ENCODE measurements at places on chromosomes 16 and 17.
A peak's percentile ranks its signal among the peaks of the same experiment; 100 is the strongest.

DNA sequence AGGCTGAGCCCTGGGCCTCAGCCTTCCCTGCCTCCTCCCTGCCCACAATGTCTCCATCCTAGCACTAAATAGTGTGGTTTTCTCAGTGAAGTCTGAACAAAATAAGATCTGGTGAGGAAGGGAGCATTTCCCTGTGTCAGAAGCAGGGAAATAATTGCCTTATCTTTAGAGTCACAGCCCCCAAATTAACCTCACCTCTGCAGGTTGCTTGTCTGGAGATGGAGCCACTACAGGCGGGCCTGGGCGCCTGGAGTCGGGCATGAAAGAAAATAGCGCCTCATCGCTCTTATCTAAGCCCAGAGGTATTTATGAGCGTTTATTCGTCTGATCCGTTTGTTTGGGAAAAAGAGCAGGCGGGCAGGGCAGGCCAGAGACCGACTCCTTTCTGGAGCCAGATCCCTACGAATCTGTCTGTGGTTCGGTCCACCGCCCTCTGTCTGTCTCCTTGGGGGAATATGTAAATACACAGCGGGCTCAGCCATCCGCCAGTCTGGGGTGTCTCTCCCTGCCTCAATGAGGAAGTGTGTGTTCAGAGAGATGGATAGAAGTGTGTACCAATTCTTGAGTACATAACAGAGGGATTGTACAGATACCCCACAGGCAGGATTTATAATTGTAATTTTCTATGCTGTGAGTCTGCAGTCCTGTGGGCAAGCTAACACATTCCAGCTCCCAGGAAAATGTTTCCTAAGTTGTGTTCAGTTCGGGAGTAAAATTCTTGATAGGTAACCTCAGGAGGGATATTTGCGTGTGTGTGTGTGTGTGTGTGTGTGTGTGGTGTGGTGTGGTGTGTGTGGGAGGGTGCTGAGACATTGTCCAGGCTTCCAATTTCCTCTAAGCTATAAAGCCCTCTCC lies 4.3 kb downstream of the HOXB6 start:
- DNase-seq: peak; percentile 97

- no peak for DNase-seq
Measured at GRCh38 chr17:49461580-49461979, 33.5 kb upstream of the NGFR start.

DNA sequence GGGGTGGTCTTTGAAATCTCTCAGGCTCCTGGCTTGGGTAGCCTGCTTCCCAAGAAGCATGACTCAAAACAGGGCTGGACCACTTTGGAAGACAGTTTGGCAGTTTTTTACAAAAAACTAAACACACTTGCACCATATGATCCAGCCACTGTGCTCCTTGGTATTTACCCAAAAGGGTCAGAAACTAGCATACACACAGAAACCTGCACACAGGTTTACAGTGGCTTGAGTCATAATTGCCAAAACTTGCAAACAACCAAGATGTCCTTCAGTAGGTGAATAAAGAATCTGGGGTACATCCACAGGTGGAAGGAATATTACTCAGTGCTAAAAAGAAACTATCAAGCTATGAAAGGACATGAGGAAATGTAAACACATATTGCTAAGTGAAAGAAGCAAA lies 323.2 kb upstream of the CDH5 start:
- DNase-seq: peak; percentile 4

- no peak for DNase-seq
Measured at GRCh38 chr17:15411384-15412198, 55.8 kb downstream of the CDRT4 start.

GRCh38 chr17:79562931-79563210 lies 48.0 kb downstream of the RBFOX3 start:
- no peak for DNase-seq

DNA sequence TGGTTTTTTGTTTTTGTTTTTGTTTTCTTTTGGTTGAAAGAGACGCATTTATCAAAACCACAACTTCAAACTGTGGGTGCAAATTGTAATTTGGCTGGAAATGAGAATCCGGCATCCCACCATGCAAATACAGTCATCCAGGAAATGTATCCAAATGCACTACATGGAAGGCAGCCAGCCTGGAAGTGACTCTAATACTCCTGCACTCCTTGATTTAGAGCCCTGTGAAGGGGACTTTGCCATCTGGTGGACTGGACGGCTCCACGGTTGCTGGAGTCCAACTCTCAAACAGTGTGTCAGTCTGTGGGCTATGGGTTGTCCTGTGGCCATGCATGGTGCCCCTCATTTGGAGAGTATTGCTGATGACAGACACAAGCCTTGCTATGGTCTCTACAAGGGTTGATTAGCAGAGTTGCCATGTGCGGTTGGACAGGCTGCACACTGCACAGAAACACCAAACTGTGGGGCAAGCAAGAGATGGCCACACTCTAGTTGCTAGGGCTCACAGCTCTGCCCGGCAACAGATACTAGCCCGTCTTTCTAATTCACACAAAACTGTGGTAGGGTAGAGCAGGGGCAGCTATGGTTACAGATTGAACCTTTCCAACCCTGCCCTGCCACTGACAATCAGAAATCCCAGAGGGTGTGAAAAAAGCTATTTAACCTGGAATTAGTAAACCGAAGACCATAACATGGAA lies 62.4 kb downstream of the VAT1L start:
- DNase-seq: no peak

GRCh38 chr16:2724088-2724676 lies 4.2 kb upstream of the PRSS27 start:
- DNase-seq: no peak

DNA sequence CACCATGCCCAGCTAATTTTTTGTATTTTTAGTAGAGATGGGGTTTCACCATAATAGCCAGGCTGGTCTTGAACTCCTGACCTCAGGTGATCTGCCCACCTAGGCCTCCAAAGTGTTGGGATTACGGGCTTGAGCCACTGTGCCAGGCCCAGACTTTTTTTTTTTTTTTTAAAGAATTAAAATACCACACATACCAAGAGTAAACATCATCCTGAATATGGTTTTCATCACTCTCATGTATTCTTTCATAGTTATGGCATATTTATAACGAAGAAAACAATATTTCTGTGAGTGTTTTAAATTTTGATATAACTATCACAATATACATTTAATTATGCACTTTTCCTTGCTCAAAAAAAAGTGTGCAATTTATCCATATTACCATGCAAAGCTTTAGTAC lies 48.2 kb downstream of the MARVELD3 start:
- DNase-seq: no peak

- peak; percentile 79 for DNase-seq
Measured at GRCh38 chr17:57541472-57542394, 203.4 kb downstream of the CCDC182 start.

DNA sequence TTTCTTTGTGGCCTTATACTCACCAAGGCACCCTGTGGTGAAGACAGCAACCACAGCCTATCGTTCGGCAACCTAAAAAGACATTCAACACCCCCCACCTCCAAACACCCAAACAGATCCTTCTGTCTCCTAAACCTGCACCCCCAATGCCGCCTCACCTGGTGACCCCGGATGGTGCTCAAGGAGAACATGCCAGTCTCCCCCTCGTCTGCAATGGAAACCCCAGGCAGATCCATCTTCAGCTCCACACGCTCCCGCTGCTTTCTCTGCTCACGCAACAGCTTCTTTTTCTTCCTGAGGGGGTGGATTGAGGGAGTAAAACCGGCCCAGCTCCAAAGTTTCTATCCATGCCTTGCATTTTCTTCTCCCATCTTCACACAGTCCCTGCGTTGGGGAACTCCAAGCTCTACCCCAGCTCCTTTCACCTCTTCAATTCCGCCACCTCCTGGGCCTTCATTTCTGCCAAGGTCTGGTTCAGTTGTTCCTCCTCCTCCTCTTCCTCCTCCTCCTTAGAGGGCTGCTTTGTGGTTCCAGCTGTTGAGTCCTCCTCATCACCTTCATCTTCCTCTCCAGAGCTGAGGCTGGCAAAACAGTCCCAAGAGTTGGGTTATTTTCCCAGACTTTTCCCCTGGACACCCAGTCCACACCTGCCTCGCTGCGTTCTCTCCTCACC lies 3.4 kb upstream of the PSMC5 start:
- DNase-seq: no peak

DNA sequence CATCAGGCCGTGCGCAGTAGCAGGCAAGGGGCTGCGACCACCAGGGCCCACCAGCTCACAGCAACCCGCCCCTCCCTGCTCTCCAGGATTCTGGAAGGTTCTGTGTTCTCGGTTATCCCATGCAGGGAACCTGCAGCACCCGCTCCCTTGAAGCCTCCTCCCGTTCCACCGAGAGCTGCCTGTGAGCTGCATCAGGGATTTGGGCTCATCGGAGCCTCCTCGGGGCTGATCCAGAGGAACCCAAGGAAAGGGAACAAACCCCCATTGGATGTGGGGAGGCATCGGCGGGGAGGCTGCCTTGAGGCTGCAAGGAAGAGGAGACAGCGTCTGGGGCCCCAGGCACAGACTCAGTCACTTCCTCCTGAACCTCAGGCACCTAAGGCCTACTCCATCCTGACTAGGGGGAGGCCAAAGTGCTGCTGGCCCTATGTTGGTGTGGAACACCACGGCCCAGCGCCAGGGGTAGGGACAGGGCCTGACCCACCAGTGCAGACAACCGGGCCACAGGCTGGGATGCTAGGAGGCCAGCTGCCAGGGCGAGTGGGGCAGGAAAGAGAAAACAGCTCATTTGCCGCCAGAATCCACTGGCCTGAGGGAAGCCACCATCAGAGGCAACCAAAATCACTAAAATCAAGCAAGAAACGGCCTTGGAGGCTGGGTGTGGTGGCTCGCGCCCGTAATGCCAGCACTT lies 14.4 kb upstream of the LGALS3BP start:
- peak; percentile 58 for DNase-seq

DNA sequence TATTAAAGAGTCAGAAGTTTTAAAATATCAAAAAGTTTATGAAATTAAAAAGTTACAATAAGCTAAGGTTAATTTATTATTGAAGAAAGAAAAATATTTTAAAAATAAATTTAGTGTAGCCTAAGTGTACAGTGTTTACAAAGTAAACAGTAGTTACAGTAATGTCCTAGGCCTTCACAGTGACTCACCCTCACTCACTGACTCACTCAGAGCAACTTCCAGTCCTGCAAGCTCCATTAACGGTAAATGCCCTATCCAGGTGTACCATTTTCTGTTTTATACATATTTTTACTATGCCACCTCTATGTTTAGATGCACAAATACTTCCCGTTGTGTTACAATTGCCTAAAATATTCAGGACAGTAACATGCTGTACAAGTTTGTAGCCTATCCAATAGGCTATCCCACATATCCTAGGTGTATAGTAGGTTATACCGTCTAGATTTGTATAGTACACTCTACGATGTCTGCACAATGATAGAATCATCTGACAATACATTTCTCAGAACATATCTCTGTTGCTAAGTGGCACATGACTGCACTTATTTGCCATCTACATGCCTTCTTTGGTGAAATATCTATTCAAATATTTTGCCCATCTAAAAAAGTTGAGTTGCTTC lies 67.2 kb upstream of the WSB1 start:
- peak; percentile 54 for DNase-seq

DNA sequence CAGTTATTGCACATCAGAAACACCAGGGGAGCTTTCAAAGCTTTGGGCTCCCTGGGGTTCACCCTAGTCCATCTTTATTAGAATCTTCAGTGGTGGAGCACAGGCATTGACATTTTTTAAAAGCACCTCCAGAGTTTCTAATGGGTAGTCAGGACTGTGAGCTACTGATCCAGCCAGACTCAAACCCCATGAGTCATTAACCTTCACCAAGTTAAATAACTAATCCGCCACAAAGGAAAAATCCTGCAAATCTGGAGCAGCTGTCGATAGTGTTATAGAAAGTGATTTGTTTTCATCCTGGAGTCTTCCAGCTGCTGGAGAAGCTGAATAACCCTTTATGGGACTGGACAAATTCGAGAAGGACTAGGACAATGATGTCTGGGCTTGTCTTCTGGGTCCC lies 93.2 kb upstream of the PIRT start:
- no peak for DNase-seq

DNA sequence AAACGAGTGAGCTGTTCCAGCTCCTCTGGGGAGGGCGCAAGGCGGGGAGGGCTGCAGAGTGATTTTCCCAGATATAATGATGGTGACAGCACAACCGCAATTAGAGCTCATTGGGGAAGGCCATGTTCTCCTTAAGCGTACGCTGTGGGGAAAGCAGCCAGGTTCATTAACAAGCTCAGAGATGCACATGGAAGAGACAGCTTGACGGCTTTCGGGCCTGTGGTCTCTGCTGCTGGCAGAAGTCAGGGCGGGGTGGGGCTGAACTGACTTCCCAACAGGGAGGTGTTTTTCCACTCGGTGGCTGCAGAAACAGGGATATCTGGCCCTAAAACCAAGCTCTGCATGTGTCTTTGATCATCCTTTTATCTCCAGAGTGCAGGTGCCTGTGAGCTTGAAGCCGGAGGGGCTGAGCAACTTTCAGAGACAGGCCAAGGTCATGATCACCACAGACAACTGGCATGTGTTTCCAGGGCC lies 24.0 kb upstream of the CACNG1 start:
- DNase-seq: no peak

DNA sequence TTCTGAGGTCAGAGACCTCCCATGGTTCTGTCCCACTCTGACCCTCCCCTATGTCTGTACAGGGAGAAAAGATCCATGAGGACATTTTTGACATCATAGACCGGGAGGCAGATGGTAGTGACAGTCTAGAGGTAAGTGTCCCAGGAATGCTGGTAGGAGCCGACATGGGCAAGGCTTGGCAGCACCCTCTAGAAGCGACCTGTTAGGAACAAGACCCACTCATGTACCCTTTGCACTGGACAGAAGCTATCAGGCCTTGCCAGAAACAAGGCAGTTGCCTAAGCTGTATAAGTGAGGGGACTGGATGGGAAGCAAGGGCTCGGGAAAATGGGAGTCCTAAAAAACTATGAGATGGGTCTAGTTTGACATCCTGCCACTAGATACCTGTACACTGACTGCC lies 2.5 kb downstream of the TUBG1 start:
- DNase-seq: no peak

- no peak for DNase-seq
Measured at GRCh38 chr17:47120521-47121095, 68.5 kb downstream of the CDC27 start.

DNA sequence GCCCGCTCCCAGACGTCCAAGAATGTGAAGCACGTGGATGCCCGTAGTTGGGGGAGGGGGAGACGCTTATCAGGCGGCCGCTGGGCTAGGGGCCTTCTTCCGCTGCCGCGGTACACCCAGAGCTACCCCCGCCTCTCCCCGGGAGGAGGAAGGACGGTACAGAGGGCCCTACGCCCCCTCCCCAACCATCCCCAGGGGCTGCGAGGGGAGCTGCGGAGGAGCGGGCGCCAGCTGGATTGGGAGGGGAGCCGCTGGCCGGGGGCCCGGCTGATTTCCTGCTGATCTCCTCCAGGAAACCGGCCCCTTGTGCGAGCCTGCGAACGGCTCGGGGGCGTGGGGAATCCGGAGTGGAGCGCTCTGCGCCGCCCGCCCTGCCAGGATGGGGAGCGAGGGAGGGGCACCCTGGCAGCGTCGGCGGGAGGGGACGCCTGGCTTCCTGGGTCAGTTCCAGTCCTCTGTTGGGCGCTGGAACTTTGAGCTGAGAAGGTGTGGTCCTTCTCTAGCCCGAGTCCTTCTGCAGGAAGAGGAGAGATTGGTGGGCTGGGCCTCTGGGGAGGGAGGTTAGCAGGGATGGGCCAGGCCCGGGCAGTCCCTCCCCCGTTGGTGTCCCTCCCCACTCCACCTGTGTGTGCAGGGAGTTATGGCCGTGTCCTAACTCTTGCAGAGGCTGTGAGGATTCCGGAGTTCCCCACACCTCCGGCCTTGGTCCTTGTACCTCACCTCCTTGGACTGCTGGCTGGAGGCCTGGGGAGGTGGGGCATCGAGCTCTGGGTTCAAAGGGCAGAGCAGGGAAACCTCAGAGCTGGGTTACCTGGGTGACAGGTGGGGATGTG lies 19.2 kb downstream of the GJD3 start:
- peak; percentile 94 for DNase-seq
